ENCODE measurements at places on chromosomes 6 and 20.

DNA sequence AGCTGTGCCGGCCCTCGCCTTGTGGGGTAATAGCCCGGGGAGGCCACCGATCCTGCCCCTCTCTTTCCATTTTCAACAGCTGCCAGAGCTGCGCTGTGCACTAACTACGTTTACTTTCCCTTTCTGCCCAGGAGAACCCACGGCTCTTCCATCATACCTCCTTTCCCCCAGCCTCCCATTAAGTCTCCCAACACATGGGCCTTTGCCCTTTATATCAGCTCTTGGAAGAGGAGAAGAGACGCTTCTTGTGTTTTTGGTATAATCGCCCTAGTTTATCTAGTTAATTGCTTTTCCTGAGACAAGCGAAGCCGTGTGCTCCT lies 637 bp downstream of the UBR2 start:
- peak; percentile 50 for DNase-seq

DNA sequence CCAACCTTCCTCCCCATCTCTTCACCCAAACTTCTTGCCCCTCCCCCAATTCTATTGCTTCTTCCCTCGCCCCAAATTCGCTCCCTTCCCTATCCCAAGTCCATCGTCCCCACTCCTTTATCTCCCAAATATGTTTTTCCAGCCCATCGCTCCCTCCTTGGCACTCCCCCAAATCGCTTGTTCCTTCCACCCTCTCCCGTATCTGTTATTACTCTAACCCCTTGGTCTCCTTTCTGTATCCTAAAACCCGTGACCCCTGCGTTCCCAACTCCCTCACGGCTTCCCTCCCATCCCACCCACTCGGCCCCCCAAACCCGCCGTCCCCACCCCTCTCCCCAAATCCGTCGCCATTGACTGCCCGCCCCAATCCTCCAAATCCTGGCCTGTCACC lies 584 bp downstream of the MTCH1 start:
- no peak for DNase-seq

DNA sequence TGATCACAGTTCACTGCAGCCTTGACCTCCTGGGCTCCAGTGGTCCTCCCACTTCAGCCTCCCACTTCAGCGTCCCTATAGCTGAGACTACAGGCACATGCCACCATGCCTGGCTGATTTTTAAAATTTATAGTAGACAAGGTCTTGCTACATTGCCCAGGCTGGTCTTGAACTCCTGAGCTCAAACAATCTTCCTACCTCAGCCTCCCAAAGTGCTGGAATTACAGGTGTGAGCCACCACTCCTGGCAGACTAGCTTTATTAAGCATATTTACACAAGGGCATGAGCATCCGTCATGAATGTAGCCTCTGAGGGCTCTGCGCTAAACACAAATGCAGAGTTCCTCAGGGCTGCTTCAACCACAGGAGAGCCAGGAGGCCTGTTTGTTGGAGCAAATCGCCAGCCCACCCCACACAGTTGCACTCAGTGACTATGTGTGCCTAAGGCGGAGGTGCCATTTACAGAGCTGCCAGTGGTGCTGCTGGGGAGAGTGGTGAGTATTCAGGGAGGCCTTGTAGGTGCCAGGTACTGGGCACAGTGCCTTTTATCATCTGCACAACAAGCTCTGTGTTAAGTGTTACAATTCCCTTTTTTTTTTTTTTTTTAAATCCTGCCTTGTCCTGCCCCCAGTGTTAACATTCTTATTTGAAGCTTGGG lies 78.2 kb downstream of the PSMG4 start:
- DNase-seq: no peak

GRCh38 chr6:37077191-37077904 lies 71.9 kb downstream of the FGD2 start:
- DNase-seq: no peak

DNA sequence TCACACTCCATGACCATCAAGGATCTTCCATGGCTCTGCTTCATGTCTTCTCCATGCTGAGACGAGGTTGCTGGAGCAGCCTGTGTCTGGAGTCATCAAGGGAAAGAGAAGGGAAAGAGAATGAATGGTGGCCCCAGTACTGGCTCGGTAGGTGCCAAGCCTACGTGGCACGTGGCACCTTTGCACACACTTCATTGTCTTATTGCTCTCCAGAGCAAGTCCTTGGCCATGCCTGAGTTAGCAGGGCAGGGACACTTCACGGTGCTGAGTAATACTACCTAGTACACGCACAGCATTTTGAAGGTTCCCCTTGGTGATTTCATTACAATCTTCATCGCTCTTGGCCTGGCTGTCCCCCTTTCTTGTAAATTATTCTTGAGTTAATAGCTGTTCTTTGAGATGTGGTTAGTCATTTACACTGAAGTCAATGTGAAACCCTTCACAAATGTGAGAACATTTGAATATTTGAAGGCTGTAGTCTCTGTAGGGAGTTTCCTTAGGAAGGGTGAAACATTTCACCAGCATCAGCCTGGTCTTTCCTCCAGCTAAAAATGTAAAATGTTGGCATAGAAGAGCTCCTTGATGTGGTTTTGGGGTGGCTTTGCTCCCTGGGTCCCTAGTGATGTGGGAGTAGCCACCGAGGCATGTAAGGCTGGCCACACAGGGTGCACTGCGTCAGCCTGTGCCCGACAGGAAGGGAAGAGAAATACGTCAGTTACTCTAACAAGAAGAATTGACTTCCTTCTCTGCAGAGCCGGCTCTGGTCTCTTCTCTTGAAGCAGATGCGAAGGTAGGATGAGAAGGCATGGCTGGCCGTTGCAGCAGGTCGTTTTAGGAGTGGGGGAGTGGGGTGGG lies at the start of gene SYTL3:
Gene SYTL3, plus strand, starts transcription at position 766 of the 855 bp plus-strand sequence. CDS start 13,215 bp downstream, outside the sequence.
- peak; percentile 32 for DNase-seq

DNA sequence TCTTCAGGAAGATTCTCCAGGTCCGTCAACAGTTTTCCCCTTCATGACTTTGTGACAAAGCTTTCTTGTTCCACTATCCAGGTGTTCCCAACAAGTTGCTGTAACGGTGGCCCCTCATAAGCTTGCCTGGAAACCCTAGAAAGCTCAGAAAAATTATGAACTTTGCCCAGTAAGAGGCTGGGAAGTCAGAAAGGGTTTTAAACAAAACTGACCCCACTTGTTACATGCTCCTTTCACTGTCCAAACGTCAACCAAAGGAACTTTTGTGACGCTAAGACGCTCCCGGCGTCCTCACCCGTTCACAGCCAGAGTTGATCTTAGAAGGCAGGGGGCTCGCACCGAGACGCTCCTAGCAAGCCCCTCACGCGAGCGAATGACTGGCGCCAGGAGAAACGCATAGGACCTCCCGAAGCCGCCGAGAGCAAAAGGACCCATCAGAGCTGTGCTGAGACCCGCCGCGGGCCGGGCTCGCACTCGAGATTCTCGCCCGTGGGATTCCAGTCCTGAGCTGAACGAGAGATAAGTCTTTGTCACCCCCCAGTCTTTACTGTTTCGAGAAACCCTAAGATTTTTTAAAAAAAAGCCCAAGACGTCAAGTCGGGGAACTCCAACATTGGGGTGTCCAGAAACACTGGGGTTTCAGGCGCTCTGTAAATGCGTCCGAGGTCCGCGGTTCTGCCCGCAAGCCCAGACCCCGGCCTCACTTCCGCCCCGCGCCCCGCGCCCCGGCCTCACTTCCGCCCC lies 544 bp upstream of the ACAT2 start:
- DNase-seq: no peak

DNA sequence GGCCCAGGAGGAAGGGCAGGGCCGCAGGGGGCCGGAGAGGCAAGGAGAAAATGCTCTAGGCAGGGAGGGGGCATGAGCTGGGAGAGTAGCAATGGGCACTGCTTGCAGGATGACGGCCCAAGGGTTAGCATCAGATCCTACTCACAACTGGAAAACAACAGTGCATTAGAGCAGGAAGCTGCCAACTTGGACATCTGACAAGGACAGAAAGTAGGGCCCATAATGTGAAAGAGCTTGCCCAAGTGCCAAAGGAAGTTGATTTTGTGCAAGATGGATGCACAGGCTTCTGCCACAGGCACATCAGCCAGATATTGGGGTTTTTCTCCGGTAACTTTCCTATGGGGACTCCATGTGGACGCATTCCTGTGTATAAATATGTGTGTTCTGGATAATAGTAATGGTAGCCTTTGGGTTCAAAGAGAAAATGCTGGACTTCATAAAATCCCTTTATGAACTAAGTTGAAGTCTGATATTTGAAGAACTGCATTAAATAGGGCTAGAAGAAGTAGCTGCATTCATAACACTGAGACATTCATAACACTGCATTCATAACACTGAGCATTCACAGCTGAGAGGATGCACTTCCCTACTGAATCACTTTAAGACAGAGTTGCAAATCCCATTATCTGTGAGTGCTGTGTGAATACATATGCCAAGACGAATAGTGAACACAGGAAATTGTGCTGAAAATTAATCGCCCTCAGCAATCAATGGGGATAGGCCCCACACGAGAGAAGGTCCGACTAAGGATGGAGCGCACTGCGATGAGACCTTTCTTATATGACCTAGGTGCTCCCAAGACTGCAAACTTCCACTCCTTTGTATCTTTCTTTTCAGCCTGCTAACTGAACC lies 235.6 kb upstream of the PRDM1 start:
- DNase-seq: no peak

DNA sequence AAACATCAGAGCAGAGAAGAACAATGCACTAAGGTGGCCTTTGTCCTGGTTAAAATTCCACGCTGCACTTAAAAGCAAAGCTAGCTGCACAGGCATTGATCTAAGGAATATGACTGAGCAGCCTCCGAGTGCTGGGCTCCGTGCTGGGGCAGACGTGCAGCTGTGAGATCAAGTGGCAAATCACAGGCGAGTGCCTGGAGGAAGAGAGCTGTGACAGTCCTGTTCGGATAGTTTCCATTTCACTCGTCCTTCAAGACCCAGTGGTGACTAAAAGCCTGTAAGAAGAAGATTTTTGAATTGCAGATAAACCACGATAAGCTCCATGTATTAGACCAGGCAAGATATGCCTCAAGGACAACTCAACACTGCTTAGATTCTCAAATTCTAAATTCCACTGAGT lies 247.9 kb downstream of the ANKRD60 start:
- DNase-seq: no peak

DNA sequence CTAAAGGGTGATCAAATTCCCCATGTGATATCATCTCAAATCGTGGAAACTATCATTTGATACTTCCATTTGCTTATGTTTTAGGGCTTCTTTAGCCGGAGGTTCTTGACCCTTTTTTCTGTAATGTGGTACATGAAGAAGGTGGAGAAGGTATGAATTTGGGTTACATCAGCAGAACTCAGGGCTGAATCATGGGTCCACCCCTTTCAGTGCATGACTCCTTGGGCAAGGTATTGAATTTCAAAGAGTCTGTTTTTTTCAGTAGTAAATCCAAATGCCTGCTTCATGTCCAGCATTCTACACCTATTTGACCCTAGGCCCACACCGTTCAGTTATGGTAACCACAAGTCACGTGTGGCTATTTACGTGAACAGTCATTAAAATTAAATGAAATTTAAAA lies 30.6 kb upstream of the QKI start:
- DNase-seq: no peak

GRCh38 chr6:83601119-83601518 lies 88.8 kb downstream of the PRSS35 start:
- no peak for DNase-seq

GRCh38 chr6:144583614-144583954 lies 298.4 kb downstream of the UTRN start:
- no peak for DNase-seq
